ENCODE measurements at places on chromosomes 3 and 15. TPM values are rescaled to one million over a fixed set of nuclear protein-coding genes. Genes with fewer than 3 reads are reported as not detected.

DNA sequence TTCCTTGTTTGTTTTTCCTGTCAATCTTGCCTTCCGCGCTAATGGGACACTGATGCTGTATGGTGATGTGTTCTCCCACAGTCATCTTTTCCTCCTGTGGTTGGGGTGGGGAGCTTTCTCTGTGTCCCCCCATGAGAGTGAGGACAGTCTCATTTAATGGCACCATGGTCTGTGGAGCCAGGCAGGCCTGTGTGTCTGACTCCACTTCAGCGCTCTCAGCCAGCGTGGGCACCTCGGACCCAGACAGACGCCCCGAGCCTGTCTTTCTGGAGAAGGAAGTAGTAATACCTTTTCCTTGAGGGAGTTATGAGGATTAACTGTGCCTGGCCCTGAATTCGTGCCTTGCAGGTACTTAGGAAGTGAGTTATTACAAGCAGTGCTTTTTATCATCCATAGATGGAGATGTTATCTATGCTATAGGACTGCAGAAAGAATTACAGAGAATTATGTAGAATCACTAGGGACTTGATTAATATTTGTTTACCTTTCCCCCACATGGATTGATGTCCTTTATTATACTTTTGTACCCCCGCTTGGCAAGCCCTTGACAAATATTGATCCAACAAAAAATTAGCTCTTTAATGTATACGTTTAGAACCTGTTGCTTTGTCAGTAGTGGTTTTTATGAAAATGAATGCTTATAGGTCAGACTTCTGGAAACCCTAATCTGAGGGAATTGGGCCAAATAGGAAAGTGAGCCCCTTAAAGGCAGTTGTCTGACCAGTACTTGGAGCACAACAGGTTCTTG, 152.4 kb downstream of the PGPEP1L start:
- H3K4me1 ChIP-seq: peaks cover 71% of the 10 kb centered on the region
- DNase-seq: no peak
- no peaks in the 10 kb centered on the region for H3K27me3 ChIP-seq
- H3K27ac ChIP-seq: peak overlapping the region; percentile 37

- H3K4me3 ChIP-seq: no peak overlapping the region
- H3K27me3 ChIP-seq: no peaks in the 10 kb centered on the region
- H3K4me1 ChIP-seq: no peaks in the 10 kb centered on the region
- no peak for DNase-seq
- H3K27ac ChIP-seq: no peak overlapping the region
Observed at GRCh38 chr3:170256597-170256996, 34.4 kb downstream of the PRKCI start.

GRCh38 chr15:55897560-55898336, 95.7 kb downstream of the NEDD4 start:
- no peak overlapping the region for H3K4me3 ChIP-seq
- peaks cover 11% of the 10 kb centered on the region for H3K4me1 ChIP-seq
- H3K27ac ChIP-seq: no peak overlapping the region
- H3K36me3 ChIP-seq: no peaks in the 10 kb centered on the region

GRCh38 chr15:38844736-38845135, 280.1 kb upstream of the RASGRP1 start:
- H3K4me1 ChIP-seq: peaks cover 4% of the 10 kb centered on the region
- no peaks in the 10 kb centered on the region for H3K27me3 ChIP-seq
- no peak for DNase-seq

GRCh38 chr3:37103103-37103808, 71.1 kb downstream of the LRRFIP2 start:
- DNase-seq: no peak
- no peak overlapping the region for H3K27ac ChIP-seq
- no peak overlapping the region for H3K4me3 ChIP-seq
- H3K27me3 ChIP-seq: no peaks in the 10 kb centered on the region

DNA sequence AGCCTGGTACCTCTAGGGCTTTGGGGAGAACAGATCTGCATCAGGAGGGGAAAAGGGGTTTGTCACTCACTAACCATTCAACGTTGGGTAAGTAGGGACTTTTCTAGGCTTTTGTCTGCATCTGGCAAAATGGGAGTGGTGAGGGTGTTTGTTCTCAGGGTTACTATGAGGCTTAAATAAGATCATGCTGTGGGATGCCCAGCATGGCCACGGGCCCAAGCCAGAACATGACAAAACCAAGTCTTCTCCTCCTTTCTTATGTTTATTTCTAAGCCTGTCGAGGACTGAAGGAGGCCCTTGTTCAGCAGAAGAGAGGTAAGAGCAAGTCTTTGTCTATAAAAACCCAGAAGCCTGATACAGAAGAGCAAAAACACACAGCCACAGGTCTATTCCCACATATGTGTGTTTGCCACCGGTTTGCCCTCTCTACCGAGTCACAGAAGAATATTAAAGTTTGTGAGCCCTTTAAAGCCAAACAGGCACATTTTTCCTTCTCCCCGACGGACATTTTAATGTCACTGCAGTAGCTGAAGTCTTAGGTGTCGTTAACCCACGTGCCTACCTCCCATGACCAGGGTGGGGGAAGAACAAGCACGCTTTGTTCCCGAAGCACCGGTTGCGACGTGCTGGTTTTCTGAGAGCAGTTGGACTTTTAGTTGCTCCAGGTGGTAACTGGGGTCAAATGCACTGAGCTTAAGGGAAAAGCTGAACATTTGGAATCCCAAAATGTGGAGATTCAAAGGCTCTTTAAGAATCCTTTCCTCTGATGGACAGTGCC, 72.1 kb downstream of the NOX5 start:
- no peak for DNase-seq
- H3K36me3 ChIP-seq: no peaks in the 10 kb centered on the region
- no peak overlapping the region for H3K27ac ChIP-seq
- peaks cover 14% of the 10 kb centered on the region for H3K27me3 ChIP-seq
- H3K4me3 ChIP-seq: no peak overlapping the region

The DNAH1 gene
- 2.6 TPM for total RNA-seq

GRCh38 chr3:155889212-155889611, 18.8 kb downstream of the GMPS start:
- peaks cover 15% of the 10 kb centered on the region for H3K36me3 ChIP-seq
- peaks cover 26% of the 10 kb centered on the region for H3K4me1 ChIP-seq
- H3K27ac ChIP-seq: no peak overlapping the region
- no peak for DNase-seq
- no peaks in the 10 kb centered on the region for H3K27me3 ChIP-seq
- H3K4me3 ChIP-seq: no peak overlapping the region

DNA sequence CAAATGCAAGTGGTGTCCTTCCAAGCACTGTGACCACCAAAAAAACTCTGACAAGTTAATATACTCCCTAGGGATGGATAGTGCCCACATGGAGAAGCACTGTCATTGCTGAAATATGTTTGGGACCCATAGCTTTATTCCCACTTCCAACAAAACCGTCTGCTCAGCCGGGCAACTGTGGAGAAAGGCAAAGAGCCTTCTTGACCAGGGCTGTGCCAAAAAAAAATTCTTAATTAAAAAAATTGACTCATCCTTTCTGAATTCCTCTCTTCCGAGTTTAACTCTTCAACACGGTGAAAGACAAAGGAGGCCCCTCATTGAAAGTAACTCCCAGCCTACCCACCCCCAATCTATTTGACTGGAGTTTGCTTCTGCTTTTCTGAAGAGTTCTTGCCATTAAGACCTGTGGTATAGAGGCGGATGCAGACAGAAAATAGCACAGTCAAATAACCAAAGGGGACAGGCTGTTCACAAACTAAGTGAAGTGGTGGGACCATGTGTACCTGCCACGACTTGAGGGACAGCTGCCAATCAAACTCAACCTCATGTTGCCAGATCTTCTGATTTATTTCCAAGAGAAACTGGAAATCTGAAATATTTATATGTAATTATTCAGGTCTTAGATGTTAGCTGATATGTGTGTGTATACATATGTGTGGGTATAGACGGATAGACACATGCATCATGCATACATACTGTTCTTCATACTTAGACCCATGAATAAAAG, 135.4 kb upstream of the PFN2 start:
- DNase-seq: no peak
- H3K4me3 ChIP-seq: no peak overlapping the region
- peaks cover 42% of the 10 kb centered on the region for H3K4me1 ChIP-seq
- H3K27me3 ChIP-seq: no peaks in the 10 kb centered on the region
- H3K27ac ChIP-seq: peak overlapping the region; percentile 79

- H3K27me3 ChIP-seq: peaks cover 2% of the 10 kb centered on the region
- H3K36me3 ChIP-seq: no peaks in the 10 kb centered on the region
- DNase-seq: no peak
- H3K27ac ChIP-seq: no peak overlapping the region
Observed at GRCh38 chr3:90005281-90005847, 897.9 kb downstream of the EPHA3 start.
